ENCODE measurements at places on chromosomes 2 and 18. TPM values are rescaled to one million over a fixed set of nuclear protein-coding genes. Genes with fewer than 3 reads are reported as not detected.

DNA sequence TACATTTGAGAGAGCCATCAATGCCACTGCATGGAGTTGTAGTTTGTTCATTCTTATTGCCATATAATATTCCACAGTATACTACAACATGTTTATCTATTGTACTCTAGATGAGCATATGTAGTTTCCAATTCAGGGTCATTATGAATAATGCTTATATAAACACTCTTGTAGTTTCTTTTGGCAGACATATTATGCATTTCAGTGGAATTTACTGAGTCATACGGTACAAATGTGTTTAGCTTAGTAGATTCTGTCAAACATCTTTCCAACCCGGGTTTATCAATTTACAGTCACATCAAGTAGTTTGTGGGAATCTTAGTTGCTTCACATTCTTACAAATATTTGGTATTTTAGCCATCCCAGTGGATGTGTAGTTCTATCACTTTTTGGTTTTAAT, 161.1 kb downstream of the KCNH7 start:
- DNase-seq = no peak

GRCh38 chr2:181662287-181662686, 5.4 kb upstream of the CERKL start:
- no peak for DNase-seq

DNA sequence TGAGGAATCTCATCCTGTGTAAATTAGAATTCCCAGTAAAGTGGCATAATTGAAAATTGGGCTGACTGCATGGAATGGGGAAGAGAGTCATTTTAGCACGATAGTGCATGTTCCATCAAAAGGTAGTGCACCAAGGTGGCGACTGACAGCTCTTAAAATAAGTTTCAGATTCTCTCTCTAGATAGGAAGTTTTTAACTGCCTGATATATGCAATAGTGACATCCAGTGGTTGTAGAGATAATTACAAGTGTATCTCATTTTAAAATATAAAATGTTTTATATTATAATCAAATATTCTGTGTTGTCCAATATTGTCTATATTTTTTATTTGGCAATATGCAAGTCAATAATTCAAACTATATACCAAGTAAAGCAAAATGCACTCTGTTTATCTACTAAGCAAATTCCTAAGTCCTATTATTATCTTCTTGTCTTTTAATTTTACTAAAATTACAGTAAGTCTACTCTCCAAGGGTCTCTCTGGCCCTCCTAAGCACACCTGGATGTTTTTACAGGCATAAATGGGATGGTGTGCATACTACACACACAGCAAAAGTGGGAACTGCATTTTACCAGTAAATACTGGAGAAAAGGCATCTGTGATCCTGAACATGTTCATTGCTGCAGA, 397.7 kb upstream of the HNRNPA3 start:
- DNase-seq = no peak

- no peak for DNase-seq
These were observed 85.8 kb downstream of the GRB14 start for GRCh38 chr2:164535280-164536025.

DNA sequence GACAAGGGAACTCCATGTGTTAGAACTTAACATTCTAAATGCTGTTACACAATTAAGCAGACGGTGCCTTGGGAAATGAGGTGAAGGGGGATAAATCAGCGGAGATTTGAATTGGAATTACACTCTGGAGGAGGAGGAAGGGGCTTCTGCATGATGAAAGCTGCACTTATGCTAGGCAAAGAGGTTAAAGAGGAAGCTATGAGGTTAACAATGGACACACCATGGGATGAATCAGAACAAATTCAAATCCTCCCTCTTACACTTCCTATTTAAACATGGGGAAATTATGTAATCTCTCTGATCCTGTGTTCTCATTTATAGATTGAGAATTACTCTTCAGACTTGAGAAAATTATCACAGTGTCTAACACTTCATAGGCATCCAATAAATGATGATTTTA, 121.5 kb upstream of the SIX2 start:
- DNase-seq = no peak

DNA sequence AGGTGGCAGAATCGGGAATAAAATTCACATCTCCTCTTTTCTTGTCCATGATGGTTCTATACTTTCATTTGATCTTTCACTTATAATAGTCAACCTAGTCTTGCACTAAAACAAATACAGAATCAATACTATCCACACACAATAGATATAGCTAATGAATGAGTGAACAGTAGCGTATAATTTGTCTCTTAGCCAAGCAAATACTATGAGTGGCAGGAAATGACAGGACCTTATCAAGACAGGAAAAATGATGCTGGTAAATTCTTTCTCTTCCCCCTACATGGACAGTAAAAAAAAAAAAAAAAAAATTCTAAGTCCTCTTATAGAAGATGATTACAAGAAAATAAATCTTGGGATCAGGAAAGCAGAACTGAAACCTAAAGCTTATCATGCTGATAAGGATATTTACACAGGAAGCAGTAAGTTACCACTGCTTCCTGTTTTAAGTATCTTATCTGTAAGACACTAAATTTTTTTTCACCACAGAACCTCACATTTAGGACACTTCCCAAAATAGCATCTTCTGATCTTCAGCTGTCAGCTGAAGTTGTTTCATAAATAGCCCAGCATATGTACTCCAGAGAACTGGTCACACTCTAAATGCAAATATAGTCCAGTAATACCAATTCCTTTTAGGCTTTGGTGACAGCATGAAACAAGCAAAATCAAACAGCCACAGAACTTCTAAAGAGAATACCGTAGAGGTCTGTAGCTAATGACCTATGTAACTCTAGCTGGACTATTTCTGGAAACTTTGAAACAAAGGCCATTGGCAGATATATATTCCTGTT, 27.0 kb downstream of the IRS1 start:
- no peak for DNase-seq

DNA sequence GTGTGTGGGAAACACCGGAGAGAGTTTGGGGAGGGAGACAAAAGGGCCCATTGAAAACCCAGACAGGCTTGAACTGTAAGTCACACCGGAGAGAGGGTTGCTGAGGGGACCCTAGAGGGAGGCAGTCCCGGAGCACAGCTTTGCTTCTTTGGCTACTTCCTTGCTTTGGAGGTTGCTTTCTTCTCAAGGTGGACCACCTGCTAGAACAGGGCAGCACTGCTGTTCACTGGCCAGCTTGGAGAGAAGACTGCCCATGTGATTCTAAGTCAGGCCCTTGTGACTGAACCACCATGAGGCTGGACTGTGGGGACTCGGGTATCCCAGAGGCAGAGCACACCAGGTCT, 4.4 kb downstream of the ACTG2 start:
- DNase-seq = no peak

DNA sequence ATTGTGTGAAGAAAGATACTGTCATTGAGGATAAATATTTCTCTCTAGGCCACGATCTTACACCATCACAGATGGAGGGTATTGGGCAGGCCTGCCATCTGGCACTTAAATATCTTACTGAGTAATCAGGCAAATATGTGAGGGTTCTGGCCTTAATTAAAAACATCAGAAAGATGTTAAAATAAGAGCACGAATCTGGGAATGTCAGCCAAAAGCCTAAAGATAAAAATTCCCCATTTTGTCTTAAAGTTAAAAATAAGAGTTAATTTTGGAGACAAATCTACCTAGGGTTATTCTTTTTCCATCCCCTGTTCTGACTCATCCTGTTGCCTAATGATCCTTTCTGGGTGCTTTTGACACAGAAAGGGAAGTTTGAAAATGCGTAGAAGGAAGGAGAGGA, 121.0 kb downstream of the SUCLG1 start:
- no peak for DNase-seq

- no peak for DNase-seq
These were observed 873.3 kb downstream of the ERBB4 start for GRCh38 chr2:211665299-211665698.

- DNase-seq = peak; percentile 38
These were observed 87.2 kb downstream of the LONRF2 start for GRCh38 chr2:100235098-100235497.

GRCh38 chr2:232478571-232479340, 8.9 kb downstream of the ECEL1 start:
- peak; percentile 21 for DNase-seq

GRCh38 chr2:172085460-172086159, at the start of gene DLX1:
Gene DLX1, plus strand, starts transcription at chr2:172085507. Its CDS starts 171 bp downstream, at chr2:172085678.
- peak; percentile 74 for DNase-seq

- DNase-seq = no peak
These were observed 121.5 kb downstream of the PIEZO2 start for GRCh38 chr18:11027862-11028261.

SLC9A2 gene
- total RNA-seq = 0.04 TPM

DYNAP gene
- 2.3 TPM for total RNA-seq

GAD1 gene
- total RNA-seq = 1.8 TPM

NOSTRIN gene
- not detected for total RNA-seq

ZNF892 gene
- total RNA-seq = 13.3 TPM

GNAL gene
- total RNA-seq = 23.8 TPM

CNDP1 gene
- 0.29 TPM for total RNA-seq

DSG4 gene
- total RNA-seq = not detected

Data from H9 (cell line).